Thymus (tissue), 14 donors: ENCODE measurements at places on chromosomes 7 and 10.

GRCh38 chr10:11440250-11441150, 170.9 kb downstream of the USP6NL start:
- peaks cover 71% of the 10 kb centered on the region for H3K4me1 ChIP-seq
- no peak for DNase-seq
- no peak overlapping the region for H3K4me3 ChIP-seq
- H3K27ac ChIP-seq, result no peak overlapping the region
- H3K36me3 ChIP-seq, result no peaks in the 10 kb centered on the region

GRCh38 chr10:59829601-59830000, 76.3 kb upstream of the MRLN start:
- H3K36me3 ChIP-seq, result peaks cover 4% of the 10 kb centered on the region
- no peaks in the 10 kb centered on the region for H3K27me3 ChIP-seq
- no peaks in the 10 kb centered on the region for H3K4me1 ChIP-seq
- no peak overlapping the region for H3K4me3 ChIP-seq
- no peak overlapping the region for H3K27ac ChIP-seq

DNA sequence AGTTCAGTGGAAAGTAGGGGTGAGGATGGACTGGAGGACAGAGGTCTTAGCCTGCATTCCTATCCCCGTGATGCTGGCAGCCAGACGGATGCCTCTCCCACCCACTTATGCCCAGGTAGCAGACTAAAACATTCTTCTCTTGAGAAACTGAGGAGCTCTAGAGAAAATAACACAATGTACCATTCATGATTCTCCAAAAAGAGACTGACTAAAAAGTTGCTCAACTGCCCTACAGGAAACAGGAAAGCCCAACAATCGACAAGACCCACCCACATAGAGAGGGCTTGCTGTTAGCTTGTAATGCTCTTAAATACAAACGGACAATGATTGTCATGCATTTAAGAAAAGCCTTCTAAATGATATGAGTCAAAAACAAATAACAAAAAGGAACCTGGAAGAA, 33.2 kb upstream of the PDE1C start:
- H3K36me3 ChIP-seq, result no peaks in the 10 kb centered on the region
- H3K4me1 ChIP-seq, result no peaks in the 10 kb centered on the region
- H3K27ac ChIP-seq, result no peak overlapping the region
- H3K27me3 ChIP-seq, result no peaks in the 10 kb centered on the region
- no peak for DNase-seq

DNA sequence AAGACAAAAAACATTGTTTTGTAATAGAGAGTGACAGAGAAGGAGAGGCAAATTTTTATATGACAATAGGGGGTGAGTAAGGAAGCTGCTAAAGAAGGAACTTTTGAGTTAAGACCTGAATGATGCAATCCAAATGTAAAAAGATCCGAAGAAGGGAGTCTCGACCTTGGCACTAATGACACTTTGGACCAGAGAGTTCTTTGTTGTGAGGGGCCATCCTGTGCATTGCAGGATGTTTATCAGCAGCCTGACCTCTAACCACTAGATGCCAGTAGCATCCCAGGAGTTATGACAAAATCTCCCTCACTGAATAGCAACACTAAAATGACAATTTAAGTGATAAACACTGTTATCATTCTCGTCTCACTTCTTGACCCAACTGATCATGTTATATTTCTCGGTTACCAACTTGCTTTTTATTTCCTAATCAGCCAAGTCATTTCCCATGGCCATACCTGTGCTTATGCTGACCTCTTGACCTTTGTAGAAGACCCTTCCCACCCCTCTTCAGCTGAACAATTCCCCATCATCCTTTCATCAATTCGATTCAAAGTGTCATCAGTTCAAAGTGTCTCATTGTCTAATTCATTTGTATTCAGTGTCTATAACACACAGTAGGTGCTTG, 30.0 kb downstream of the DGKI start:
- no peaks in the 10 kb centered on the region for H3K27me3 ChIP-seq
- H3K4me3 ChIP-seq, result no peak overlapping the region
- no peak overlapping the region for H3K27ac ChIP-seq
- H3K4me1 ChIP-seq, result peaks cover 2% of the 10 kb centered on the region

DNA sequence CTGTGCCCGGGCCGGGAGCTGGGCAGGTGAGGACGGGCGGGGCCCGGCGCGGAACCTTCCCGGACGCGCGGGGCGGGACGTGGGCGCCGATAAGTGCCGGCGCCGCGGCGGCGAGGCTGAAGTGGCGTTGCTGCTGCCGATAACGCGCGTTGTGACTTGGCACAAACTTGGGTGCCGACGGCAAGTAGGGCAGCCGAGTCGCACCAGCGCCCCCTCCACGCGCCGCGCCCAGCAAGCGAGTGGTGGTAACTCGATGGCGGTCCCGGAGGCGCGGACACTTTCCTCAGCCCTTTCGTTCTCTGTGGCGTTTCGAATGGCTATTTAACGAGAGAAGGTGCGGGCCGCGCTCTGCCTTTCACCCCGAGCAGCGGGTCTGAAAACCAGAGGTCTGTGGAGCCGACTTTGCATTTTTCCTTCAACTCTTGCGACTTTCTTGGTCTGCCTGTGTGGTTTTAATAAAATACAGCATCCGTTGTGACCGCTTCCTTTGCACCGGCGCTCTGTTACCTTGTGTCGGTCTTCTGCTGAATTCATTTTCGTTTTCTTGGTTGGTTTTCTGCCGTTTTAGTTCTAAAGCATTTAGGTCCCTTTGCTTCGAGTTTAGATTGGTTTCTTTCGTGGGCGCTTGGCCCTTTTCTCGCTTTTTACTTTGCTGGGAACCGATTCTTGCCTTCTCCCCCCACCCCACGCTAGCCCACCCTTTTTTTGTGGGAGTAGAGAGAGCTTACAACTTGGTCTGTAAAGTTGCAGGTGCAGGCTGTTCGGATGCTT, 701 bp downstream of the STK17A start:
- H3K4me3 ChIP-seq, result peak overlapping the region; percentile 85
- H3K27ac ChIP-seq, result peak overlapping the region; percentile 97

DNA sequence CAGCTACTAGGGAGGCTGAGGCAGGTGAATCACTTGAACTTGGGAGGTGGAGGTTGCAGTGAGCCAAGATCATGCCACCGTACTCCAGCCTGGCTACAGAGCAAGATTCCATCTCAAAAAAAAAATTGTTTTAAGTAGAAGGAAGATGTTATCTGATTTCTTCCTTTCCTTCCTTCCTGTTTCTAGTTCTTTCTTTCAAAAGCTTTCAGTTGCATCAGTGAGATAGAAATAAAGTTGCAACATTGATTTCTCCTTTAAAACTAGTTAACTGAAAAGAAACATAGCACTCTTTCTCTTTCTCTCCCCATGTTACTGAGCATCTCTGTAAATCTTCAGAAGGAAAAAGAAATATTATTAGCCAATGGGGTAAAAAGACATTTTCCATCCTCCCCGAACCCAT, 37.5 kb downstream of the CNNM1 start:
- H3K27me3 ChIP-seq, result peaks cover 4% of the 10 kb centered on the region
- no peak for DNase-seq
- H3K4me3 ChIP-seq, result no peak overlapping the region
- no peaks in the 10 kb centered on the region for H3K36me3 ChIP-seq
- no peak overlapping the region for H3K27ac ChIP-seq

DNA sequence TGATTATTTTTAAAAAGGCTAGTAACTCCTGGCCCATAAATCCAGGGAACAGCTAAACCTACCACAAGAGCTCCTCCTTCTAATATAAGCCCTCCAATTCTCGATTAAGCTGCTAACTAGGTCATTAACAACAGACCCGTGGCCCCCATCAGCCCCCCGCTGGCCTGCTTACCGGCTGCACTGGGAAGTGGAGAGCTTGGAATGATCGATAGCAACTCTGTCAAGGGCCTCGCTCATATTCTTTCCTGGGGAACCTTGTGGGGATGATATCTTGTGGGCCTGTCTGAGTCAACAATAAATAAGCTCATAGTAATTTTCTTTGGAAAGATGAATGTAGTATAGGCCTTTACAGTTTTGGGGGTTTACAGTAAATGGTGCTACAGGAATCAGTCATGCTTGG, 353.5 kb downstream of the TCERG1L start:
- H3K4me3 ChIP-seq, result no peak overlapping the region
- no peak for DNase-seq
- H3K27ac ChIP-seq, result no peak overlapping the region
- H3K36me3 ChIP-seq, result no peaks in the 10 kb centered on the region
- no peaks in the 10 kb centered on the region for H3K27me3 ChIP-seq

GRCh38 chr10:84944187-84944586, 615.8 kb downstream of the CCSER2 start:
- H3K4me1 ChIP-seq, result no peaks in the 10 kb centered on the region
- H3K27ac ChIP-seq, result no peak overlapping the region
- no peaks in the 10 kb centered on the region for H3K27me3 ChIP-seq
- no peak overlapping the region for H3K4me3 ChIP-seq

- H3K4me3 ChIP-seq, result no peak overlapping the region
- H3K27ac ChIP-seq, result no peak overlapping the region
- no peaks in the 10 kb centered on the region for H3K4me1 ChIP-seq
Observed at GRCh38 chr7:70153933-70154332, 555.7 kb downstream of the AUTS2 start.

GRCh38 chr10:60290558-60290957, 99.1 kb downstream of the ANK3 start:
- H3K36me3 ChIP-seq, result no peaks in the 10 kb centered on the region
- no peak for DNase-seq

- no peaks in the 10 kb centered on the region for H3K27me3 ChIP-seq
- H3K36me3 ChIP-seq, result peaks cover 75% of the 10 kb centered on the region
- H3K4me3 ChIP-seq, result no peak overlapping the region
- no peak for DNase-seq
- H3K27ac ChIP-seq, result no peak overlapping the region
Observed at GRCh38 chr7:157412021-157412443, 75.2 kb downstream of the DNAJB6 start.

DNA sequence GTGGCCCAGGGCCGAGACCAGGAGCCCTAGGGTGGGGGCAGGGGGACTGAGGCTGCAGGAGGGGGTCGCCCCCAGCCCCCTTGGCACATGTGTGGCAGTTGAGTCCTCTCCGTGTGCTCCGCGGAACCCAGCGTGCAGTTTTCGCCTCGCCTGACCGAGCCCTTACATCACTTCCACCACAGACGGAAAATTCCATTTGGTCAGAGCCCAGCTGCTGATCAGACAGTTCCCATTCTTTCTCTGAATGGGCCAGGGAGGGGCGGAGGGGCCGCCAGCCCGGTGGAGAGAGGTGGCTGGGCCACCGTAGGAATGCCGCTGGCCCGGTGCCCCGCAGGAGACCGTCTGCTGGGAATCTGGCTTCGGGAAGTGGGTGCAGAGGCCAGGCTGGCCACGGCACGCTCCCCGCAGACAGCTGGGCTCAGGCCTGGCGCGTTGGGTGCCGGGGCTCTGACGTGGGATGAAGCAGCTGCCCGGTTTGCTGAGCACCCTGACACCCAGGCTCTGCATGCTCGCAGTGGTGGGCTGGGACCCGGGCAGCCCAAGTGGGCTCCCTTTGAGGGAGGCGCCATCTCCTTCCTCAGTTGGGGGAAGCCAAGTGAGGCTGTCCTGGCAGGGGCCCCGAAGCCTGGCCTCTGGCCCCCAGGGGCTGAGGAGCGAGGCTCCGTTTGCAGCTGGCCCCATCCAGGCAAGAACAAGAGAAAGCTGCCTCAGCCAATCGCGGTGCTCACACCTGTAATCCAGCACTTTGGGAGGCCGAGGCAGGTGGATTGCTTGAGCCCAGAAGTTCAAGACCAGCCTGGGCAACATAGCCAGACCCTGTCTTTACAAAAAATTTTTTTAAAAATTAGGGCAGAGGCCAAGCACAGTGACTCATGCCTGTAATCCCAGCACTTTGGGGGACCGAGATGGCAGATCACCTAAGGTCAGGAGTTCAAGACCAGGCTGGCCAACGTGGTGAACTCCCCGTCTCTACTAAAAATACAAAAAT, 9.9 kb downstream of the TTYH3 start:
- peak; percentile 41 for DNase-seq
- peaks cover 10% of the 10 kb centered on the region for H3K4me1 ChIP-seq
- H3K27me3 ChIP-seq, result no peaks in the 10 kb centered on the region
- H3K27ac ChIP-seq, result peak overlapping the region; percentile 70

DNA sequence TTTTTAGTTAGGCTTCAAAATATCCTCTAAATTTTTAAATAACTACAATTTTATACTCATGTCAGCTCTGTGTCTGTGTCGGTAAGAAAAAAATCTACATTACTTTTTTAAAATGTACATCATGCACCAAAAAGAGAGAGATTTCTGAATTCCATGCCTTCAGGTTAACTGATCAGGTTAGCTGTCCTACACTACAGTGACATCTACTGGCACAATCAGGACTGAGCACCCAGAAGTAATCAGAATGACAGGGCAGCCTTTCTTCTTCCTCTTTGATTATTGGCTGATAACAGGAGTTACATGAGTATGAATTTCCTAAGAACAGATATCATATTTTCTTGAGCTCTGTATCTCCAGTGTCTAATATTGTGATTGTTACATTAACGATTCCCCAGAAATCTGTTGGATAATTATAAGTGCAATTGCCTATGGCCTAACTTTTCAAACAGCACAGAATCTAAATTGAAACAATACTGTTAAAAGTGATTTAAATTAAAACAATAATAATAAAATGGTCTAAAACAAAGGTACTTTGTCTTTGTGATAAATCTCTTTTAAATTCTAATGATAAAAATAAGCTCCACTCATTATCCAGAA, 41.8 kb upstream of the HYCC1 start:
- H3K4me3 ChIP-seq, result no peak overlapping the region
- peak; percentile 16 for DNase-seq
- H3K36me3 ChIP-seq, result no peaks in the 10 kb centered on the region
- H3K4me1 ChIP-seq, result no peaks in the 10 kb centered on the region

GRCh38 chr10:63391812-63392211, 74.0 kb downstream of the JMJD1C start:
- H3K4me3 ChIP-seq, result no peak overlapping the region
- H3K27me3 ChIP-seq, result no peaks in the 10 kb centered on the region
- H3K27ac ChIP-seq, result no peak overlapping the region

- no peaks in the 10 kb centered on the region for H3K27me3 ChIP-seq
- H3K4me1 ChIP-seq, result peaks cover 5% of the 10 kb centered on the region
- no peak overlapping the region for H3K4me3 ChIP-seq
Observed at GRCh38 chr10:88129013-88129412, 265.6 kb downstream of the PTEN start.

DNA sequence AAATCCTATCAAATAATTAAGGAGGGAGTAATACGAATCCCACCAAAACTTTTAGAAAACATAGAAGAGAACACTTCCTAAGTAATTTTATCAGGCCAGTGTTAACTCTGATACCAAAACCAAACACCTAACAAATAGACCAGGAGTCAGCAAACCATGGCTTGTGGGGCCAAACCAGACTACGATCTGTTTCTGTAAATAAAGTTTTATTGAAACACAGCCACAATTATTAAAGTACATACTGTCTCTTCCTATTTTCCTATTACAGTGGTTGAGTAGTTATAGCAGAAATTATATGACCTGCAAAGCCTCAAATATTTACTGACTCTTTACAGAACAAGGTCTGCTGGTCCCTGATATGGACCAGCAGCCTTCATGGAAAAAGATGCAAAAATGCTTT, 73.1 kb upstream of the ELN start:
- H3K4me1 ChIP-seq, result no peaks in the 10 kb centered on the region
- H3K27me3 ChIP-seq, result no peaks in the 10 kb centered on the region
- no peak for DNase-seq
- no peaks in the 10 kb centered on the region for H3K36me3 ChIP-seq
- H3K27ac ChIP-seq, result no peak overlapping the region
- H3K4me3 ChIP-seq, result no peak overlapping the region
